CD4-positive, alpha-beta T cell treated with Interleukin-17A for 1 hour (primary cell): ENCODE measurements at places on chromosomes 13 and 19.

DNA sequence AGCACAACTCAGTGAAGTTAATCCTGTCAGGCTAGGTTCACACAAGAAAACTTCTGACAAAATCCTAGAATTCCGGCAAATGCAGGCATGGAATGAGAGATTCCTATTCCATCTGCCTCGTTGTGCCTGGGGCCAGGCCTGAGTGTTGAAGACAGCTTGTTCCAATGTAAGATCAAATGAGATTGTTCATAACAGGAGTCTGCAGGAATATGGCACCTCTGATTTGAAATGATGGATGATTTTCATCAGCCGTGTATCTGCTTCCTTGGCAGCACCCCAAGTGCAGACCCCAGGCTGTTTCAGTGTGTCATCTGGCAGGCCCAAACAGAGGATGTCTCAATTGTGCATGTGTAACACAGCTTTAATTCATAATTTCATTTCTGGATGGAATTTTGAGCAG lies 35.3 kb upstream of the SACS start:
- DNase-seq: no peak

DNA sequence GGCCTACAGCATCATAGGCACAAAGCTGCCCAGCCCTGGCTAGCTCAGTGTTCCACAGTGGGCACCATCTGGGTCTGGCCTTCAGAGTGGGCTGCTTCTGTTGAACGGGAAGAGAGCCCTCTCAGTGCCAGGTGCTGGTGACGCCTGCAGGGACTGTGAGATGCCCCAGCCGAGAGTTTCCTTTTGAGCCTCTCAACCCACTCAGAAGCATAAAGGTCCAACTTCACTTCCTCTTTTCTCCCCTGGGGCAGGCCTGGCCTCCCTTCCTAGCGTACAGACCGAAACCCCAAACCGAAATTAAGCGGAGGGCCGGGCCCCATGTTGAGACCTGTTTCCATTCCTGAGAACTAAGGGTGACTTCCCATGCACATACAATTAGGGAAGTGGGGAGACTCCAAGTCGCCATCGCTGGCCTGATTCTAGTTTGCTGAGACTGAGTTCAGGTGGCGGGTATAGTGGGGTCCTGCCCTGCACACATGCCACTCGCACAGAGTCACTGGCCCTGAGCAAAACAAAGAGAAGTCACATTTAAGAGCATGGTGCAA lies 6.9 kb downstream of the RAB8A start:
- DNase-seq: peak; percentile 49

GRCh38 chr13:41543664-41544300 lies 86.4 kb downstream of the RGCC start:
- no peak for DNase-seq

GRCh38 chr13:34124666-34125306 lies 306.8 kb downstream of the RFC3 start:
- no peak for DNase-seq

GRCh38 chr13:112887151-112887550 lies 81.9 kb upstream of the MCF2L start:
- DNase-seq: no peak

- no peak for DNase-seq
These were observed 309.5 kb downstream of the TEX29 start for GRCh38 chr13:111629926-111630325.

DNA sequence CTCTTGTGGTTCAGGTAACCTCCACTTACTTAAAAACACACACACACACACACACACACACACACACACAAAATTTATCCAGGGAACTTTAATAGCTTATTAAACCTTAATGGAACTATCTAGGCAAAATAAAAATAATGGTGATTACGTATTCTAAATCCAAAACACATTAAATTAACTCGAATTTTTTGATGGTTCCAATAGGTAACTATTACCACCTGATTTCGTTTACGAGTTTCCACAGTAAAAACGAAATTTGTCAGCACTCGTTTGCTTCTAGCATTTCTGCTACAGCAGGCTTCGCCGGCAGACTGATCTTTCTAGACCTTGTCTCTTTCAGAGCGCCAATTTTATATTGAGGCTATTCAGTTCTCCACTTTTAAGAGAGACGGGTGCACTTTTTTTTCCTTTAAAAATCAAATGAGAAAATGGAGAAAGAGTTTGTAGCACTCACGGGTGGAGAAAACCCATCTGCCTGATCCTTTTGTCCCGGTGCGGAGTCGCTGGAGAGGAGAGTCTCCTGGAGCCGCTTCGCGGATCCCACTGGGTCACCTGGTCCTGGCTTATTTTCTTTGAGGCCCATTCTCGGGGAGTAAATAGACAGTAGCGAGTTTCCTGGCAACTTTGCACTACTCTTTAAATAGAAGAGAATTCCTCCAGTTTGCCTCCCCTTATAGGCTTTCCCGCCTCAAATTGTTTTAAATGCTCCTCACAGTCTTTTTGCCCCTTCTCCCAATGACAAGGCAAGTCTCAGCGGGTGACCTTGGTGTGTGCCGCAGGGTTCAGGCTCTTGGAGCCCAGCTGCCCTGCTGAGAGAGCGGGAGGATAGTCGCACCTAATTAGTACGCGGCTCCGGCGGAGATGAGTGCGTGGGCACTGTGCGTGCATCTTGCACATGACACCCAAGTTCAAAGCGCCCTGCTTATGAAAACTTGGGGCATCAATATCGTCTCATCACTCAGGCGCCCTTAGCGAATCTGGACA lies 117.0 kb downstream of the KCNRG start:
- DNase-seq: peak; percentile 33

GRCh38 chr13:51697181-51697580 lies 106.8 kb downstream of the DHRS12 start:
- DNase-seq: no peak

- peak; percentile 75 for DNase-seq
These were observed at the start of gene KCTD12 for GRCh38 chr13:76886292-76887075. KCTD12 (minus strand) TSS chr13:76886405; CDS start chr13:76886148, 257 bp downstream.

DNA sequence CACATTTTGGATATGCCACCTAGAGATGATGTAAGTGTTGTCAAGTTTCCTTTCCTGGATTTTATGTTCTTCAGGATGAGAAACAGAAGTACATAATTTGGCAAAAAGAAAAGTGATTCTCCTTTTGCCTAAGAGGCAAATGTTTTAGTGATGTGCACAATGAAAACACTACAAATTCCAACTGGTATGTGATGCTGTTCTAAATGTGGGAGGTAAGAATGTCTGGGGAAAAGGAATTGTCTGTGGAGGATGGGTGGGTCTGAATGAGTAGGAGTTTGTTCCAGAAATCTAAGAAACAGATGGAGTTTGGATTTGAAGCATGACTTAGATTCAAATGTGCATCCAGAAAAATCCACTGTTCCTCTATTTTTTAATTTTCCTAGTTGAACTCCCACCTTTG lies 473.6 kb upstream of the SPRY2 start:
- DNase-seq: no peak

- DNase-seq: no peak
These were observed 101.3 kb upstream of the SLC15A1 start for GRCh38 chr13:98853771-98854221.

DNA sequence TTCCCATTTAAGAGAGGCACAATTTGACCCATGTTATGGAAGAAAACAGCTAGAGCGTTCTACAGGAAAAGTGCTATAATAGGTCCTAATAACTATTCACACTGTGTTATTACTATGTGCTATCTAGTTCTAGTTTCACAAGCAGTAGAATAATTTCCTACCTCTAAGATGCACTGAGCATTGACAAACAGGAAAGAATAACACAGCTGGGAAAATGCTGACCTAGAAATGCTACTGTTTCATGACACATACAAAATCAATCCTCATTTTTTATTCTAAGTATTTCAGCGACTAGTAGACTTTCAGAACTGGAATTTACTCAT lies 259.5 kb downstream of the ITGBL1 start:
- no peak for DNase-seq

GRCh38 chr19:2255982-2256685 lies at the start of gene JSRP1:
JSRP1 (minus strand) TSS chr19:2256417; CDS start chr19:2255314, 1,103 bp downstream.
- no peak for DNase-seq

DNA sequence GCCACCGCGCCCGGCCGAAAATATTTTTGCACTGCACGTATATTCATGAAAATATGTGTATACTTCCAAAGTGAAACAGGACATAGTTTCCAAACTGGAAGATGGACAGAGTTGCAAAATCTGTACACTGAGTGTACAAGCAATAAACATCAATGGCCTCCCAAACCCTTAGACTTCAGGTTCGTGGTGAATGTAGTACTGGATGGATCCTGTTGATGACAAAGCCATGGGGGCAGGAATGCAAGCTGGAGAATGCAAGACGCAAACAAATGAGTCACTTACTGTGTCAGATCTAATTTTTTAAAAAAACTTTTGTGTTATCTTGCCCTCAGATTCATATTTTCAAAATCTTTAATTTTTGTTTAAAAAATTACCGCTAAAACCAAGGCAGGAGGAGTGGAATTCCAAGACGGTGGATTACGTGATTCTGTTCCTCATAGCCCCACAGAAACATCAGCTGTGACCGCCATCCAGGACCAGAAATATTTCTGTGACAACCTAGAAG lies 12.7 kb upstream of the LILRA2 start:
- DNase-seq: no peak

DNA sequence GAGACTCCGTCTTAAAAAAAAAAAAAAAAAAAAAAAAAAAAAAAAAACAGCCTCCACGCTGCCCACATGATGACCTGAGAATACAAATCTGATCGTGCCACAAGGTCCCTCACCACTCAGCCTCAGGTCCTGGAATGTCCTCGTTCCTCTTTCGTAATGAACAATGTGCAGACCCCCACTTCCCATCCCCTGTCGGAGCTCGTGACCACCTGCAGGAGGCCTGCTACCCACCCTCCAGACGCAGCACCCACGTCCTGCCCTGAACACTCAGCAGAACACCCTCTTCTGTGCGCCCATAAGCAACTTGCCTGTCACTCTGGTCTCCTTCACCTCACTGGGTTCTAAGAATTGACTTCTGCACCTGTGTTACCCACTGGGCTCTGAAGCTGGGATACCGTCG lies 166.4 kb downstream of the KATNAL1 start:
- no peak for DNase-seq

- no peak for DNase-seq
These were observed 19.8 kb upstream of the GNA15 start for GRCh38 chr19:3115916-3116602.
